Umbilical cord (tissue), 2 donors: ENCODE measurements at places on chromosomes 13 and 19. TPM values are rescaled to one million over a fixed set of nuclear protein-coding genes. Genes with fewer than 3 reads are reported as not detected.

The SOHLH2 gene
- total RNA-seq: 0.72 TPM

The ZNF223 gene
- total RNA-seq: 11.8 TPM

The ZNF880 gene
- 52.2 TPM for total RNA-seq

The ZNF416 gene
- total RNA-seq: 1.2 TPM

The PRR20B gene
- not detected for total RNA-seq

The CYP4F2 gene
- total RNA-seq: not detected

The KLHL1 gene
- total RNA-seq: 1.4 TPM

The ZNF492 gene
- total RNA-seq: 4.8 TPM
